ENCODE measurements at places on chromosomes 13 and 19.

DNA sequence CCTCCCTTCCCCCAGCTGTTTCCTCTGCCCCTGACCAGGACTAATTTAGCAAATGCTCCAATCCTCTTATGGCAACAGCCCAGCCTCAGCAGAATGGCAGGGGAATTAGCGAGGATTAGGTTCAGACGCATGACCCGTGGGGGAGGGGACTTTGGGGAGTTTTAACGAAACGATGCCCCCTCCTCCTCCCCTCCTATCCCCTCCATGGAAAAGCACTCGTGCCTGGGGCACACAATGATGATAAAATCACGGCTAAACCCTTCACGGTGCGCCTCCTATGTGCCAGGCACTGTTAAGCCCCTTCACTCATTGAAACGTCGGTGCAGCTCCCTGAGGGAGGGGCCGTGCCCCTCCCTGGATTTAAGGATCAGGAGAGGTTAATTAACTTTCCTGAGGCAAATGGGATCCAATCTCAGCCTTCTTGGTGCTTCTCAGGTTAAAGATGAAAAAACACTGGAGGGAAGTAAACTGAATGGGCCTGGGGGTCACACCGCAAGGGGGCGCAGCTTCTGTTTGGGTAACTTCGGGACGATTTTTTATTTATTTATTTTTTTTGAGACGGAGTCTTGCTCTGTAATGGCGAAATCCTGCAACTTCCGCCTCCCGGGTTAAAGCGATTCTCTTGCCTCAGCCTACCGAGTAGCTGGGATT is 10.1 kb upstream of the TPRX2 start:
- DNase-seq, result no peak

GRCh38 chr19:7865262-7865911 is 8.8 kb downstream of the PRR36 start:
- no peak for DNase-seq

GRCh38 chr19:55609326-55609725 is 3.9 kb downstream of the ZNF865 start:
- no peak for DNase-seq

DNA sequence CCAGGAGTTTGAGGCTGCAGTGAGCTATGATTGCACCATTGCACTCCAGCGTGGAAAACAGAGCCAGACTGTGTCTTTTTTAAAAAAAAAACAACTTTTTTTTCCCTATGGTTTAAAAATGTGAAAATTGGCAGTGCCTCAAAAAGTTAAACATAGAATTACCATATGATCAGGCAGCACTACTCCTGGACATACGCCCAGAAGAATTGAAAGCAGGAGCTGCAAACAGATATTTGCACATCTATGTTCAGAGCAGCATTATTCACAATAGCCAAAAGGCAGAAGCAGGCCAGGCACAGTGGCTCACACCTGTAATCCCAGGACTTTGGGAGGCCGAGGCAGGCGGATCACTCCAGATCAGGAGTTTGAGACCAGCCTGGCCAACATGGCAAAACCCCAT is 3.8 kb upstream of the RETN start:
- DNase-seq, result no peak

- DNase-seq, result no peak
Observed at GRCh38 chr13:40275636-40276035, 390.8 kb downstream of the FOXO1 start.

DNA sequence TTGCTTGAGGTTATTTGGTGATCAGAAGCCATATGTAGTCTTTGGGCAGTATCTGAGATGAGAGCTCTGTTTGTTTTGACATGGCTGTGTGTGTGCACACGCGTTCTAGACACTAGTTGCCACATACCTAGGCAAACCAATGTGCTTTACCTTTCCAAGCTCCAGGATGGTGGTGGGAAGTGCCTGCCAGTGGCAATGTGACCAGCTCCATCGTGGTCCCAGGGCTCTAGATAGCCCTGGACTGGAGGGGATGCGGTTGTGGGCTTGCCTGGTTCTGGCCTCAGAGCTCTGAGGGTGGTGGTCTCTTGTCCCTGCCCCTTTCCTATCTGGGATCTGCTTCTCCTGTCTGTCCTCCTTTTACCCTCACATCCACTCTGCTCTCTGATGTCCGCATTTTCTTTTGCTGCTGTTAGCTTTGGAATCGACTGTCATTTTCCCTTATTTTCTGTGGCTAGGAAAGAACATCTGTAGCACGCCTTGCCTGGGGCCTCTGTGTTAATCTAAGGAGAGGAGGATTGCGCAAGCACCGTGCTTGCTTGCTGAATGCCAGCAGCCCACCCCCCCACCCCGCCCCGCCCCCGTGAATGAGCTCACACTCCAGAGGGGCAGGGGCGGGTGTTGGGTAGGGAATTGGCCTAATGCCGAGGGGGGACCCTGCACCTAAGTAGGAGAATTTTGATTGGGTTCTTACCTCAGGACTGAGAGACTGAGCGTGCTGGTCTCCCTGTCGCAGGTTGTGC is 89.5 kb downstream of the ARHGEF7 start:
- no peak for DNase-seq

GRCh38 chr19:19600793-19601330 is 17.6 kb downstream of the PBX4 start:
- no peak for DNase-seq

DNA sequence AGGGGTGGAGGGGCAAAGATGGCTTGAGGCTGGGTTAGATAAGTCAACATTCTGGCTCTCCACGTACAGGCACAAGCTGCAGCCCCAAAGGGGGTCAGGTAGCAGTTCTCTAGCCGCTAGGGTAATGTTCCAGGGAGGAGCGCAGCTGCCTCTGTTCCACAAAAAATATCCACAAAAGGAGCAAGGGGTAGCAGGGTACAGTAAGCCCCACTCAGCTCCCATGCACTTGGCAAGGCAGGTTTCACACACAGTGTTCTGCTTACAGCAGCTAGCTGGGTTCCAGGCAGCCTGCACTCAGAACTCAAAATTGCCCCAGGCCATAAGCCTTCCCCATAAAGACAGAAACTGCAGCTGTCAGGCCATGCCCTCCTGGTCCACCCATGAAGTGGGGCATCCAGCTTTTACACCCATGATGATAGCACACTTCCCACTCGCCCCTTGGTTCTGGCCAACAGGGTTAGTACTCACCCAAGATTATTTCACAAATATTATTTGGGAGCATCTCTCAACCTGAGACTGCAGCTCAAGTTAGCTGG is 130.0 kb downstream of the CYSLTR2 start:
- DNase-seq, result no peak

- DNase-seq, result no peak
Observed at GRCh38 chr13:40344270-40345148, 321.9 kb downstream of the FOXO1 start.

GRCh38 chr13:94972262-94972661 is 259.9 kb upstream of the SOX21 start:
- no peak for DNase-seq

DNA sequence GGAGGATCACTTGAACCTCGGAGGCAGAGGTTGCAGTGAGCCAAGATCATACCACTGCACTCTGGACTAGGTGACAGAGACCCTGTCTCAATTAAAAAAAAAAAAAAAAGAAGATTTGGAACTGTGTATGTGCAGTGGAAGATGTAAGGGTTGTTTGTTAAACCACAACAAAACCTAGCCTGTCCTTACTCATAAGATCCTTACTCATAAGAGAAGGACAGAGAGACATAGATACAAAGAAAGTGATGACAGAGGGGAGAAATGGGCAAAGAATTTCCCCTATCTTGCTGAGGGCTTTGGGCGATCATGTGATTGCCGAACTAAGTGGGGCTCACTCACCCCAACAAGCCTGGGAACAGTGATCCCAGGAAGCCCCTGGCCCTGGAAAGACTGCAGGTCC is 7.9 kb downstream of the ITPKC start:
- DNase-seq, result no peak

DNA sequence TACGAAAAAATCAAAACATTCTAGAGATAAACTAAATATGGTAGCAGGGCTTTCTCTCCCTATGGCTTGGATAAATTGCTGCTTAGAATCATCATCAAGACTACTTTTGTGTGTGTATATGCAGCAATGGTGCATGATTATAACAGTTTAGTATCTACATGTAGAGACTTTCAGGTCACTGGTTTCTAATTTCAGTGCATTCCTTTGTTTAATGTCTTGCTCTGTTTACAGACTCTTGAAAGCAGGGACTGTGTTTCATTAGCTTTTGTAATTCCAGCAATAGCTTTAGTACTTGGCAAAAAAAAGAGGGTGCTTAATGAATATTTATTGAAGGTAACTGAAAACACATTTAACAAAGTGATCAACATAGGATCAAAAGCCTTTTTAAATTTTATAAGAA is 420.7 kb downstream of the PCDH9 start:
- DNase-seq, result no peak

DNA sequence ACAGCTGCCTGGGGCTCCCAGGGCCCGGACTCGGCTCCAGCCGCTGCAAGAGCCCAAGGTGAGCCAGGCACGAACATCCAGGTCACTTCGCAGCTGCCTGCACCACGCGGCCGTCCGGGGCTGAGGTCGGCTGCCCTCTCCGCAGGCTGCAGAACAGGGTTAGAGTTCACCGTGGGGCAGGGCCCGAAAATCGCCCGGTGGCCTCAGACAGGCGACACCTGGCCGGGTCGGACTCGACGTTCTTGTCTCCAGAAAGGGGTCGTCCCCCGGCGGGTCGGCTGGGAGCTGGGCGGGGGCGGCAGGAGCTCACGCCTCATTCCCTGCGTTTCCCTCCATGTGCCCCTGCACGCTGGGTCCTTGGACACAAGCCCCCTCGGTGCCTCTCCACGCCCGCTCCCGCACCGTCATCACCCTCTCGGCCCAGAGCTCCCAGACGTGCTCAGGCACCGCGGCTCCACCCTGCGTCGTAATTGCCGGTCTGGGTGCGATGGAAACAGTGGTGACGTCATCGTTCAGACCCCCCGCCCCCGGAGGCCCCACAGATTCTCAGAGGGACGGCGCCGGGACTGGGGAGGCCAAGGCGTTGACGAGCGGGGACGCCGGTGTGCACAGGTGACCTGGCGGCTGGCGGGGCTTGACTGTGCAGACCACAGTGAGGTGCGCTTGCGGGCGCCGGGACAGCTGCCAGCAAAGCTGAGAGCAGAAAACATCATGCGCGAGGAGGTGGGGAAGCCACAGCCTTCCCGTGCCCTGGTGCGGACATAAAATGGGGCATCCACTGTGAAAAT is 4.0 kb upstream of the GRIN3B start:
- peak; percentile 48 for DNase-seq

DNA sequence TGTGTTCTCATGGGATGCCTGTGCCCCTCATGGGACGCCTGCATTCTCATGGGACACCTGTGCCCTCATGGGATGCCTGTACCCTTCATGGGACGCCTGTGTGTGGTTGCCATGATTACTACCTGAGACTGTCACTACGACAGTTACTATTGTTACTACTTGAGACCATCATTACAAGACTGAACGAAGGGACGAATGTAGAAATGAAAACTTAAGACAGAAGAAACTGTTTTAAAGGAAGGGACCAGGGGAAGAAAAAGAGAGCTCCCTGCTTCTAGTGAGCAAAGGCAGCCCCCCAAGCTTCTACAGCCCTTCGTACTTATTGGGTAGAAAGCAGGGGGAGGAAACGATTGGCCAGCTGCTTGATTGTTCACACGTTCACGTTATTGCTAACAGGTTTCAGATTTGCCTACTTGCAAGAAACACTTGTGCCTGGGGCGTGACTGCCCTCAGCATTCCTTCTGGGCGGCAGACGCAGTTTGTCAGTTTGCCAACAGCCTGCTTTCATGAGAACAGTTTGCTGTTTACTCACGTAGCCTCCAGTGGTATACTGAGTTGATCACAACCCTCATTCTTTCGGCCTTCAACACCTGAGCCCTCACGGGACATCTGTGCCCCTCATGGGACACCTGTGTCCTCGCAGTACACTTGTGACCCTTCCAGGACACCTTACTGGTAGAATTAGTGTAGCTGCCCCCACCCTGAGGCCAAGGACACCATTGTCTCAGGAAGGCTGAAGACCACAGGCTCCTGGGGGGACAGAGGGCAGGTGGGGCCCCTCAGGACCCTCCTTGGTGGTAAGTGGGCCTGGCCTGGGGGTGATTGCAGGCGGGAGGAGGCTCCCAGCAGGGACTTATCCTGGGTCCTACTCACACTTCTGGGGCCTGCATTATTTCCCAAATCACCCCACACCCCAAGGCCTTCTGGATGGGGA is 2.5 kb upstream of the S1PR4 start:
- no peak for DNase-seq

DNA sequence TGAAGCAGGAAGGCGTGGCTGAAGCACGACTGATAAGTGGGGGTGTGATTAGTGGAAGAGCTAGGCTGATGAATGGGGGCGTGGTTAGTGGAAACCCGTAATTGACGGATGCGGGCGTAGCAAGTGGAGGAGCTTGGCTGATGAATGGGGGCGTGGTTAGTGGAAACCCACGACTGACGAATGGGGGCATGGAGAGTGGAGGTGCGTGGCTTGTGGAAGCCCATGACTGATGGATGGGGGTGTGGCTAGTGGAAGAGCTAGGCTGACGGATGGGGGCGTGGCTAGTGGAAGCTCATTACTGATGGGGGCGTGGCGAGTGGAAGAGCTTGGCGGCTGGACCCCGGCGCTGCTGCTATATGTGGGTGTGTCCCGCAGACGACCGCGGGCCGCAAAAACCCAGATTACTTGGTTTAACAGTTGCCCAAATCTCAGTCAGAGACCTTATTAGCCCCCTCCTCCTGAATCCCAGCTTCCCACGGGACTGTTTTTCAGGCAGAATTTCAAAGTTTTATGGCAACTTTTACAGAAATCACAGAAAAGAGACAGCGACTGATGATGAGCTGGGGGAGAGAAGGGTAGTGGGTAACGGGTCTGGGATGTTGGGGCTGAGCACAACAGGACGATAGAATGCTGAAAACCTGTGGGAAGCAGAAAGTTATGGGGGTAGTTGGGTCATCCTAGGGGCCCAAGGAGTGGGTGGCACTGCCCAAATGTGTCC is 9.0 kb upstream of the MEIS3 start:
- peak; percentile 93 for DNase-seq

- DNase-seq, result no peak
Observed at GRCh38 chr13:110511509-110512181, 49.9 kb downstream of the RAB20 start.

DNA sequence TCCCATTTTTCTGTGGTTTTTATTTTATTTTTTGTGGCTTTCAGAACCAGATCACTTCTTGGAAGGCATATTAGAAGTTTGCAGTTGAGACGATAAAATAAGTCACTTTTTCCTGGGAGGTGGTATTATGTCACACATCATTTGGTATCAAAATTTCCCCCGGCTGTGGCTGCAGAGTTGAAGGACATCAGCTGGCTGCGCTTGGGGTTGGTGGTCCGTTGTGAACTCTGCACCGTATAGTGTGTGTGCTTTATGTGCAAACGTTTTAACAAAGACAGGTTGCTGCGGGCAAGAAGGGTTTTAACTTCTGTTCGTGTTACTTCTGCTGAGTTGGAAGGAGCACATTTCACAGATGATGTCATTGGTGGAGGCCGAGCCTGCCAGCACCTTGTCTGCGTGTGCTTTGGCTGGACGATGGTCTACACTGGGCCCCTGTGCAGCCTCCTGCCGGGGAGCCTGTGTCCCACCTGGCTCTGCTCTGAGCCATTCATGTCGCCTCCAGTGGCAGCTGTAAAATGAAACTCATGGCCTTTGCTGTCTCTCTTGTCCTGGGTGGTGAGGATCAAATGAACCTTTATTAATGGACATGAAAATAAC is 9.6 kb downstream of the ATP11A start:
- no peak for DNase-seq

- no peak for DNase-seq
Observed at GRCh38 chr19:43718627-43719377, 2.9 kb downstream of the IRGC start.
